ENCODE measurements at places on chromosomes 16 and 17.

- no peak for DNase-seq
Measured at GRCh38 chr17:410543-411401, 58.2 kb upstream of the RPH3AL start.

- DNase-seq: no peak
Measured at GRCh38 chr17:73691321-73691766, 47.1 kb upstream of the SDK2 start.

- DNase-seq: no peak
Measured at GRCh38 chr16:5215901-5216300, 118.3 kb upstream of the EEF2KMT start.

DNA sequence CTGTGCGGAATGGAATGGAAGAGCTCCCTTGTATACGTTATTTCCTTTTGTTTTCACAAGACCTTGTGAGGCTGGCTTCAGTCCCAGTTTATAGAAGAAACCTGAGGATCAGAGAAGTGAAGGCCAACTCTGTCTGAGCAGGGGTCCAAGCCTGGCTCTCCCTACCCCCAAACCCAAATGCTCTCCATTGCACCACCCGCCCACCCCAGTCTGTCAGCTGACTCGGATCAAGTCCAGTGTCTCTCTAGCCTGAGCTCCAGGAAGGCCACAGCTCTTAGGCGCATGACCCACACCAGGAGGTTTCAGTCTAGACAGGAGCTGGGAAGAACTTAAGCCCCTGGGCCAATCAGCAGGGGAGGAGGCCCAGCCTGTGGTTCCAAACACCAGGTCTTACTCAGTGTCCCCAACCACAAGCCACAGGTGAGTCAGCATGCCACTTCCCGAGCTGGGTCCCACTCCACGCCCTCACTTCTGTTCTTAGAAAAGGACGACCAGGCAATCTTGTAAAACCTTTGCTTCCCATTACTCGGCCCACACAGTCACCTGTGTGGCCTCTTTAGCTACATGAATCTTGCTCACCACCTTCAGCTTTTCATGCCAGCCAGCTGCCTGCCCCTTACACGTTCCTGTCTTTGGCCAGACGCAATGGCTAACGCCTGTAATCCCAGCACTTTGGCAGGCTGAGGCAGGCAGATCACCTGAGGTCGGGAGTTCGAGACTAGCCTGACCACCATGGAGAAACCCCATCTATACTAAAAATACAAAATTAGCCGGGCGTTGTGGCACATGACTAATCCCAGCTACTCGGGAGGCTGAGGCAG, 27.8 kb downstream of the TK2 start:
- DNase-seq: no peak

DNA sequence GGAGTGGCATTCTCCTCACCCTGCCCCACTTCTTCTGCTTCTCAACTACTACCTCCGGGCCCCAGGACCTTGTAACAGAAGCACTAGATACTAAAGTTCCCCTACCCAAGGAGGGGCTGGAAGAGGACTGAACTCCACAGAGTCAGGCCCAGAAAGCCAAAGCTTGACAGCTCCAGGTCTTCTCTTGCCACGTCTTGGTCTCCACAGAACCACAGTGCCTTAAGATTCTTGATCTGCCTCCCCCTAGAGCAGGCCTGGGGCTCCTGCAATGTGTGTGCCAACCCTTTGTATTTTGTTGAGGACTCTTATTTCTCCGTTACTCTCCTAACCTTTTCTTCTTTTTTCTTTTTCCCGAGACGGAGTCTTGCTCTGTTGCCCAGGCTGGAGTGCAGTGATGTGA, 4.0 kb downstream of the SLC16A13 start:
- DNase-seq: no peak

DNA sequence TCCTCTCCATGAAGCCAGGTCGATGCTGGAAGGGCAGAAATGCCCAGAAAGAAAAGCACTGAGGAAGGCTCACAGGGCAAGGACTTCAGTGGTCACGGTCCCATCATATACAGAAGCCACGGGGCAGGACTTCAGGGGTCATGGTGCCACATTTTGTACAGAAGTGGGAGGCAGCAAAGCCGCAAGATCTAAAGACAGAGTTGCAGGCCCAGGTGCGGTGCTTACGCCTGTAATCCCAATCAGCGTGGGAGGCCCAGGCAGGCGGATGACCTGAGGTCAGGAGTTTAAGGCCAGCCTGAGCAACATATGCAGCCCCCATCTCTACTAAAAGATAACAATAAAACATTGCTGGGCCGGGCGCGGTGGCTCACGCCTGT, 96.0 kb downstream of the NXN start:
- DNase-seq: no peak

DNA sequence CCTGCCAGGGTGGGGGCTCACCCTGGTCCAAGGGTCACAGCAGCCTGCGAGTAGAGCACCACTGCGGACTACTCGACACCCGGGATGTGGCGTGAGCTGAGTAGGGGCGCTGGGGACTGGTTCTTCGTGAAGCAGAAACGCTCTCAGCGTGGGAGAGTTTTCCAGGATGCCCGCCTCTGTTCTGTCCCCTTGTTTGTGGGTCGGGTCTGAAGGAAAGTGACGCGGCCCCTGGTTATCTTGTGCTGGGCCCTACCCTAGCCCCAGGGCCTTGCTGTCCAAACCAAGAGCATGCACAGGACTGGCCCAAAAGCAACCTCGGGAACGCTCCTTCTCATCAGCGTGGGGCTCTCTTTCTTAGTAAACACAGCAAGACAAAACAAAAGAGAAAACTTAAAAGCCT, 303.3 kb downstream of the IRF8 start:
- no peak for DNase-seq

GRCh38 chr17:7027335-7027734, 4.5 kb downstream of the BCL6B start:
- no peak for DNase-seq

DNA sequence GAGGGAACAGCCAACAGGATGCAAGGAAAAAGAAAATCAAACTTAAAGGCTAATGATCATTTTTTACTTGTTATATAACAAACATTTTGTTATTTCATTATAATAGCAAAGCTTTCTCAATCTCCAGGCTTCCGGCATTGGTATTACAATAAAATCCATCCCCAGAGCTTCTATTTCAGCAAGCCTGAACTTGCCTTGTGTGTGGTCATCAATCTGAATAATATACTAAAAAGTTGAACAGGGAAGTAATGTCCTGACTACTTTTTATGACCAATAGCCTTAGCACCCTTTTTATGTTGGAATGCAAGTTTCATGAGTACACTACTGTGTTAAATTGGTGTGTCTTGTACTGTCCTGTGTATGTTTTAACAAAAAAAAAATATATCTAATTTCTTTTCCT, 27.1 kb upstream of the VWA3A start:
- no peak for DNase-seq

DNA sequence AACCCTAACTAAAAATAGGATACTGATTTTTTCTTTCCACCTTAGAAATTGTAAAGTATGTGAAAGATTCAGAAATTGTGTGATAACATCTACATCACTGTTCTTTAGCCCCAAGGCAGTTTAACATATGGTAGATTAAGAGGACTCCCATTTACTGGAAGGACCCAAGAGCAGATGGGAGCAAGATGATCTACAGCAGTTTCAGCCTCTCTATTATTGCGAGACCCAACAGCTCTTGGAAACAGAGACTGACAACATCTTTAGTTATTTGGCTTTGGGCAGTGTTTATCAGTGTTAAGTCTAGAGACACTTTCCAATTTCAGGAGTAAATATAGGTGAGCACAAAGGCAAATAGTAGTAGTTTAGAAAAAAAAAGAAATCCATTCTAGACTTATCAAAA, 124.9 kb upstream of the CORO6 start:
- DNase-seq: no peak

GRCh38 chr17:2883544-2884213, 87.4 kb downstream of the RAP1GAP2 start:
- DNase-seq: no peak

DNA sequence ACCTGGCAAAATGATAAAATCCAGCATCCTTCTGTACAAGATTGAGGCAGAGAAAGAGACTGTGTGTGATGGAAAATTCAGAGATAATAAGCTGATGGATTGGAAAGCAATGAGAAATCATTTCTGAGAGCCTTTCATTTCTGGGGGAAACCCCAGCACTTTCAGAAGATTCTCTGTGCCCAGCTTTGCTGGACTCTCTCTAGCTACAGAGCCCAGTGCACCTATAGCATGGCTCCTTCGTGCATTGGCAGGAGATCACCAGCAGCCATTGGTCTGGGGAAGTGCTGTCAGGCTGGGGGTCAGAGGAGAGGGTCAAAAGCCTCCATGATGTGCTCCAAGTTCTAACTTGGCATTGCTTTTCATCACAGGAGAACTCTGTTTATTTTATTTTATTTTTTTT, 259.9 kb downstream of the SOX9 start:
- DNase-seq: no peak

DNA sequence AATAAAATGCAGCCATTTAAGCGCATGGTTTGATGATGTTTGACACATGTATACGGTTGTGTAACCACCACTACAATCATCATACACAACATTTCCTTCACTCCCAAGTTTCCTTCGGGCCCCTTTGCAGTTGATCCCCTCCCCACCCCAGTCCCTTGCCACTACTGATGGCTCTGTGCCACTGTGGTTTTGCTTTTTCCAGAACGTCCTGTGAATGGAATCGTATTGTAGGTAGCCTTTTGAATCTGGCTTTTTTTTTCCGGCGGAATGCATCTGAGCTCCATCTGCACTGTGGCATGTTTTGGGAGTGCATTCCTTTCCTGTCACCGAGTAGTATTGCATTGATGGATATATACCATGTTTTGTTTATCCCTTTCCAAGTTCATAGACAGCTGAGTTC, 15.1 kb upstream of the MAP2K3 start:
- no peak for DNase-seq

DNA sequence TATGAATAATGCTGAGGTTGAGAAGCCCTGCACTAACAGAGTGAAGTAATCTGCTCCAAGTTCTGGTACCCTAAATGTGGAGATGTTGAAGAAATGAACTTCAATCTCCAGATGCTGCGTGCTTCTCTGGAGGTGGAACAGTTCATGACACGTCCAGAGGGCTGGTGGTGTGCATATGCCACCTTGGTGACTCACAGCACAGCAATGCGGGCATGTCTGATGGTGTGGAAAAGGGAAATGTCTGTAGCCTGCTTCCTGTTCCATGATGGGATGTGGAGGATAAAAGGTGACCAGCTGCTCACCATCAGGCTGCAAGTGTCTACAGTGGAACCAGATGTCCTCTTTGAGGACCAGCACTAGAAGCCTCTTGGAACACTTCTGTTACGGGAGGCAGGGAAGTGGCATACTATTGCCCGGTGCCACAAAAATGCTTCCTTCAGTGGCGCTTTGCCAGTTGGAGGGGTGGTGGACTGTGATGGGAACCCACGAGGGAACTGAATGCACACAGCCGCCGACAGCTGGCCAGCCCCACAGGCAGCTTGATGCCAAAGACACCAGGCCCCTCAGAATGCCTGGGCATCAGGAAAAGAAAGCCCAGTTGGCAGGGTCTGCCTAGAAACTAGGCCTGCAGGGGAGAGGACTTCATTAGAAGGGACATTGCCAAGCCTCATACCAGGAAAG, 19.9 kb downstream of the SNX11 start:
- DNase-seq: no peak

- DNase-seq: no peak
Measured at GRCh38 chr16:27676839-27677238, 126.9 kb downstream of the KATNIP start.

DNA sequence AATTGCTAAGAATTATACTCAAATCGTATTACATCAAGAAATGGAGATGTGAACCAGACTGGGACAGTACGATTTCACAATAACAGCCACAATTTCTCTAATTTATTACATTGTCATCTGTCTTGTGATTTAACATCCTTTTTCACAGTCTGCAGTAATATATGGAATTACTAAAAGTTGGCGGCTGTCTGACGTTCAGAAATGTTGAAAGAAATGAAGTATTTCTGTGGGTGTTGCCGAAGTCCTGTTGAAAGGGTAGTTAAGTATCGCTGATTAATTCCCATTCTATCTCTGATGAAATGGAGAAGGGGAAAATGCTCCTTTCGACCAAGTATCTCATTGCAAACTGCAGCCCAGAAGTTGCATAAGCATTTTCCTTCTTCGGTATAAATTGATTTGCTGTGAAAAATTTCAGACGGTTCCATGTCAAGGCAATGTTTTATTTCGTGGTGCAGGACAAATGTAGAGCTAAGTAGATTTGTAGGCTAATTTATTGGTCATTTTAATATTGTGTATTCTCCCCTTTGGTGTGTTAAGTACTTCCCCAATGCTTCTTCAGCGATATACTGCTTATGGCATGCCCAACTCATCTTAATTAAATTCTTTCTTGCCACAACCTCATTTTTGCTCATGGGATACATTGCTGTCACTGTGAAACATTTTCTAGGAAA, 775.2 kb upstream of the RBFOX1 start:
- DNase-seq: no peak

DNA sequence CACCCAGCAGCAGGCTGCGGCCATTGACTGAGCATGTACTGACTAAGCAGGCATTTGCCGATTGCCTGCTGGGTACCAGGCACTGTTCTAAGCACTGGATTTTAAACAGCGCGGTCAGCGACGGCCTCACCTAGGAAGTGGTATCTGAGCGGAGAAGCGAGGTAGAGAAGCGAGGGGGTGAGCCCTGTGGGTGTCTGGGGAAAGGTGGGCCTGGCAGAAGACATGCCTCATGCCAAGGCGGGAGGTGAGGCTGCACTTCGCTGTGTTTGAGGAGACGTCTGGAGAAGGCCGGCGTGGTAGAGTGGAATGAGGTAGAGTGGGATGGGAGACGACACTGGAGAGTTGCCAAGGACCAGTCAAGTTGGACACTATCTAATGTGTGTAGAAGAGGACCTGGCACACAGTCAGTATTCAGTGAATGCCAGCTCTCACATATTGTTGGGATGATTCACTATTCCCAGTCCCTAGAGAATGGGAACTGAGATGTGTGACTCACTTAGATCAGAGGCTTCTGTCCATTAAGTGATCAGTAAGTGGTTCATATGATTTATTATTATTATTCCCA, 14.4 kb downstream of the SYCE1L start:
- no peak for DNase-seq

DNA sequence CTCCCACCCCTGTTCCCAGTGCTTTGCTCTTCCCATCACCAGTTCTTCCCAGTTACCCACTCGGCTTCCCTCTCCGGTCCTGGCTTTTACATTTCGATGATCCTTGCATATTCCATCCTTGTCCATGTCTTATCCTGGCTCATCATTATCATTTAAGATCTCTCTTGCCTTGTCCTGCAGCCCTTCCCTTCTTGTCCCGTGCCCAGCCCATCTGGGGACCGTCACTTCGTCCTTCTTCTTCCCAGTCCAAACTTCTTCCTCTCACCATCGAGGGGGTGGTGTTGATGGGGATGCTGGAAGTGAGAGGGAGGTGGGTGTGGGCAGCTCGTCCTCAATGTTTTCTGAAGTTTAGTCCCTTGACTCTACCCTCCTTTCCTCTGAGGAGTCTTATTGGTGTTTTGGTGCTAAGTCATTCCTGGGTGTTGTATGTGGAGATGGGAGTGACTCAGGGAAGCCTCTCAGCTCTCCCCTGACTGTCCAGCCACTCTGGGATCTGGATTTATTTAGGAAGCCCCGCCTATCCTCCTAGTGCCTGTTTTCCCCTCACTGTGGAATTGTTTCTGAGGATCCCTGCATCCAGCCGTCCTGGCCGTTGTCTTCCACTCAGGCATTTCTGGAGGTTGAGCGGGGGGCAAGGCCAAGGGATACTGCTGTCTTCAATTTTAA, 975 bp downstream of the SNX29 start:
- no peak for DNase-seq

All from NCI-H1048 (cell line).